Ascending aorta (tissue), 2 donors: ENCODE measurements at places on chromosomes 1 and 21.

DNA sequence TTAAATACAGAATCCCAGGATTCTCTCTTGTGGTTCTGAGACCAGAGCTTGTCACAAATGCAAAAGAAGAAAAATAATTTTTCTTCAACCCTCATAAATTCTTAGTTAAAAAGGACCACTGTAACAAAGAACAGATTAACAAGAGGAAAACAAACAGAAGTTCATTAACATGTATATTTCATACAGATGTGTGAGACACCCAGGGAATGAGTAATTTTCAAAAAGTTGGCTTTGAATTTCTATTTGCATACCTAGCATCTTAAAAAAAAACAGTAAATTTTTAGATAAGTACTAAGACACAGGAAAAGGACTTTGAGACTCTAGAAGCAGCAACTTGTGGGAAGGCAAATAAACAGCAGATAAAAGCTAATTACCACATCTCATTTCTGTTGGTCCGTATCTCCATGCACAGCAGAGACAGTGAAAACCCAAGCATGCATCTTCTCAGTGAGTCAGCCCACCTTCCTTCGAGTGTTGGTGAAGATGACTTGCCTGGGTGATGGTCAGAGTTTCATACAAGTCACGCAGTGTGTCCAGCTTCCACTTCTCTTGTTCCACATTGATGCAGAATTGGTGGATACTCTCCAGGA, 399.9 kb upstream of the ADAMTS5 start:
- DNase-seq, result no peak

GRCh38 chr1:192709544-192709943, 73.6 kb downstream of the RGS13 start:
- no peak for DNase-seq

- DNase-seq, result no peak
Measured at GRCh38 chr1:153849487-153850185, 73.1 kb downstream of the GATAD2B start.

- DNase-seq, result no peak
Measured at GRCh38 chr1:234564035-234565029, 45.6 kb downstream of the IRF2BP2 start.

DNA sequence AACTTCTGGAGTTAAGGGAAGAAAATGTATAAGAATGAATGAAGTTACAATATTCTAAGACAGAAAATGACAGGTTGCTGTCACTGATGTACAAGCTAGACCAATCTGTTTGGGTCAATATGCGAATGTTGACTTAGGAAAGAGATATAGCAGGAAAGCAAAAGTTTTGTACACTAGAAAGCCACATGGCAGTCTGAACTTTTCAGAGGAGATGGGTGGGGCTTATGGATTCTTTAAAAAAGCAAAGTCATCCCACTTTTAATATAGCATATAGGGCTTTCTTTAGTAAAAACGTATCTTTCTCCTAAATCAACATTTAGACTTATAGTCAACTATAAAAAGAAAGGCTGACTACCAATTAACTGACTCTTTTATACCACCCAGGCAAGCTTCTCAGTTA, 381.2 kb downstream of the PTPRC start:
- DNase-seq, result no peak

DNA sequence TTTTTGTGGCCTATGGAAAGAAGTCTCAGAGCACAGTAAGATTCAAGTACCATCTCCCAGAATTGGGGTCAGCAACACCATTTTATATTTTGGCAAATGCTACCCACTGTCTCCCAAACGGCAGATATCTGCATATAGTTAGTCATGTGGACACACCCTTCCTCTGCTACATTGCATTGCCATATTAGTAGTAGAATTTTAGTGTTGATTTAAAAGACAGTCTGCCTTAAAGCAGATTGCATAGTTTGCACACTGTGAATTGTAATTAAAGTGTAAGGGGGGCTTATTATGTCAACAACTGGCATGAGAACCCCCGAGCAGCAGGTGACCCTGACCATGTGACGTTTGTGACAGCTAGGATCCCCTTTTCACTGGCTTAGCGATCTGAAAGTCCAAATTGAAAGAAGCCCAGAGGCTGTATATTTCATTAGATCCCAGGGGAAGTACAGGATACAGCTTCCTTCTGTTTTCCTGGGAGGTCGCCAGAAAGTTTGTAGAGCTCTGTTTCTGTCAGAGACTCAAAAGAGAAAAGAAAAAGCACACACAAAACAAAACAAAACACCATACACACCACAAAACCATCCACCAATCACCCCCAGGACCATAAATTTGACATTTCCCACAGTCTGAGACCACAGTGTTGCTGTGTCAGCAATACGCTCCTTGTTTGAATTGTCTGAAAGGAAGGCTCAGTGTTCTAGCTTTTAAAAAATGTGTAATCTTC, 172.4 kb downstream of the NFIA start:
- DNase-seq, result no peak

DNA sequence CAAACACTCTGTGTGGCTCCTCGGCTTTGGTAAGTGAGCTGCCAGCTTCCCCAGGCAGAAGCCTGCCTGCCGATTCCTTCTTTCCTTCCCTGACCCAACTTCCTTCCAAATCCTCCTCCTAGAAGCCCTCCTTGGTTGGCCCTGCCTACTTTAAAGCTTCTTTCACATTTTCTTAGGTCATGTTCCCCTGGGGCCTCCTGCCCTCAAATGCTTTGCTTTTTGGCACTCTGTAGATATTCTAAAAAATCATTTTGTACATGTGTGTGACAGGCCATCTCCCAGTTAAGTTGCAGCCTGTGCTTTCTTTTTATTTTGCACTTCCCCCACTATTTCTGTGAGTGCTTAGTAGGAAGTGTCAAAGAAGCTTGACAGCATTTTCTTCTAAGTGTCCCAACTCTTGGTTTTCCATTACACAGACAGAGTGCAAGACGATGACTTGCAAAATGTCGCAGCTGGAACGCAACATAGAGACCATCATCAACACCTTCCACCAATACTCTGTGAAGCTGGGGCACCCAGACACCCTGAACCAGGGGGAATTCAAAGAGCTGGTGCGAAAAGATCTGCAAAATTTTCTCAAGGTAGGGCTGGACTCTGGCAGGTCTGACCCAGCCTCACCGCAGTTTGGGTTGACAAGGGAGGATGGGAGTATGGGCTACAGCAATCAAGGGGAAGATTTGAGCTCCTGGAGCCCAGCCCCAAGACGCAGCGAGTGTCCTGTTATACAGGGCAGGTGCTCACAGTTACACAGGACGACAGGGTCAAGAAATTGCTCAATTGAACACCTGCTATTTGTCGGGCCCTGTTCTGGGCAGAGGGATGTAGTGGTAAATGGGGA, at the start of gene S100A9:
Gene S100A9, plus strand, starts transcription at position 2 of the 838 bp plus-strand sequence. Its CDS starts 430 bp downstream, at position 432.
- no peak for DNase-seq

DNA sequence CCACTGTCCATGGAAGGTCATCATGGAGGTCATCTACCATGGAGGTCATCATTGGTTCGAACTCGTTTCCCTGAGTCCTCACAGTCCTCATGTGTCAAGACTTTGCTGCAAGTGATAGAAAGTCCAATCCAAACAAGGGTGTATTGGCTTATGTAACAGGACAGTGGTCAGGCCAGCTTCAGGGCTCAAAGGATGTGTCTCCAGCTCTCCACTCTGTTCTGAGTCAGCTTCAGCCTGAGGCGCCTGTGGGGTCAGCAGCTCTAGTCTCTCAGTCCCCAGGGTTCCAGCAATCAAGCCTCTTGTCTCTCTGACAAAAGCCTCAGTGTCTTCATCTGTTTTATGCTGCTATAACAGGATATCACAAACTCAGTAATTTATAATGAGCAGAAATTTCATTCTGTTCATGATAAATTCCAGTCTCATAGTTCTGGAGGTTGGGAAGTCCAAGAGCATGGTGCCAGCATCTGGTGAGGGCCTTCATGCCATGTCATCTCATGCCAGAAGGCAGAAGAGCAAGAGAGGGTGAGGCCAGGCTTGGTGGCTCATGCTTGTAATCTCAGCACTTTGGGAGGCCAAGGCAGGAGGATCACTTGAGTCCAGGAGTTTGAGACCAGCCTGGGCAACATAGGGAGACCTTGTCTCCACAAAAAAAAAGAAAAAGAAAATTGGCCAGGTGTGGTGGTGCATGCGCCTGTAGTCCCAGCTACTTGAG, 19.5 kb downstream of the A3GALT2 start:
- DNase-seq, result no peak

DNA sequence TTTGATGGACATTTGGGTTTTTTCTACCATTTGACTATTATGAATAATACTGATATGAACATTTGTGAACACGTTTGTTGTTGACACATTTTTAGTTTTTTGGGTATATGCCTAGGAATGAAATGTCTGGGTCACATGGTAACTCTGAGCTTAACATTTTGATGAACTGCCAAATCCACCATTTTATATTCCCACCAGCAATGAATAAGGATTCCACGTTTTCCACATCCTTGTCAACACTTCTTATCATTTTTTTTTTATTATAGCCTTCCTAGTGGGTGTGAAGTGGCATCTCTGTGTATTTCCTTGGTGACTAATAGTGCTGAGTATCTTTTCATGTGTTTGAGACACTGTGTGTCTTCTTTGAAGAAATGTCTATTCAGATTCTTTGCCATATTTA, 67.6 kb downstream of the RASAL2 start:
- no peak for DNase-seq

GRCh38 chr1:206048582-206048981, 4.4 kb upstream of the RHEX start:
- DNase-seq, result no peak

- DNase-seq, result no peak
Measured at GRCh38 chr21:44767834-44768831, 33.5 kb downstream of the UBE2G2 start.

DNA sequence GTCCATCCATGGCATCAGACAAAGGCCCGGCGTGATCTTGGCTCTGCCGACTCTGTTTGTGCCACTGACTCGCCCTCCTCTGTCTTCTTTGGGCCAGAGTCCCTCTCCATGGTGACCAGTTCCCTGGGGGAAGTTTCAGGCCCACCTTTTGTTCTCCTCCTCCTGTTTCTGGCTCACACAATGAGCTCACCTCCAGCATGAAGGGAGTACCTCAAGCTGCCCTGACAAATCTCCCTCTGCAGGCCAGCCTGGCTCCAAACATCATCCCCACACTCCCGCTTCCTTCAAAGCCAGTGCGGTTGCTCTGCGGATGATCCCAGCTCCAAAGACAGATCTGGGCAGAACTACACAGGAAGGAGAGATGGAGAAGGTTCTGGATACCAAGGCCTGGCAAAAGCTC, 576.6 kb downstream of the NPHP4 start:
- DNase-seq, result no peak

DNA sequence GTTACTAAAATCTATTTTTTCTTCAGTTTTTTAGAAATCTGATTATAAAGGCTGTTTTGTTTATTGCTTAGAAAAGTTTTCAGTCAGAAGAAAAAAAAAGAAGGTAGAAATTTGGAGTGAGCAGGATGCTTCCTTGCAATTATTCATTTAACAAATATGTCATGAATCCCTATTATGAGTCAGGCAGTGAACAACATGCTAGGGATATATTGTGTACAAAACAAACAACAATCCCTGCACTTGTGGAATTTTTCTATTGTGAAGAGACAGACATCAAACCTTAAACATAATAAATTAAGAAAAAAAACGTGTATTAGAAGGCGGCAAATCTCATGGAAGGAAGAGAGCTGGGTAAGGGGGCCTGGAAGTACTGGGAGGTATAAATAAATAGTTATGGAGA, 664.1 kb upstream of the CAMK1G start:
- no peak for DNase-seq

DNA sequence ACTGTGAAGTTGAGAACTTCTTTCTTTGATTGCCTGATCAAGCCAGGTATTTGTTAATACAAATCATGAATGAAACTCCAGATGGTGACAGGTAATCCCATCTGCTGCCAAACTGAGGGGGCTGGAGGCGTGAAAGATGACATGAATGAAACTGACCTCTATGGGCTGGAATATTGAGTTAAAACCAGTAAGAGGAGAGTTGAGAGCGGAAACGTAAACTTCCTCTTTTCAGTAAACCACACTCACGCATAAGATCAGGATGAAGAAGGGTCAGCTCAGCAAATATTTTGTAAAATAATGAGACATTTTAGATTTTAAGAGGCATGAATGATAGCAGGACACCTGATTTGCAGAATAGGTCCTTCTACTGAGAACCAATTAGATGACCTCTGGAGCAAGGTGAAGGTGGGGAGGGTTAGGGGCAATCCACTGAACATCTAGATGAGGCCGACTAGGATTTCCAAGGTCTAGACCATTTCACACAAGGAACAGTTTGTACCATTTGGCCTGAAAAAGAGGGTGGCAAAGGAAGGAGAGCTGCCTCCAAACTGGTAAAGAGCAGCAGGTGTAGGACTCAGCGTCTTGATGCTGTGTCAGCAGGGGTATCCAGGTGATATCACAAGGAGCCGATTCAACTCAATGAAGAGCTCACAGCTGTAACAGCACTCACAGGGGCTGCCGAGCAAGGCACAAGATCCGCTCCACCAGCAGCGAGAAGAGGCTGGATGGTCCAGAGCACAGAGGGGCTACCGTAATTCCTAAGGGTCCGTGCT, 132.6 kb downstream of the NTPCR start:
- no peak for DNase-seq

- DNase-seq, result no peak
Measured at GRCh38 chr1:164718821-164719220, 159.8 kb downstream of the PBX1 start.

- DNase-seq, result peak; percentile 63
Measured at GRCh38 chr1:97252076-97252475, 530.5 kb downstream of the PTBP2 start.

- DNase-seq, result no peak
Measured at GRCh38 chr1:198001776-198002408, 84.7 kb downstream of the LHX9 start.

- DNase-seq, result no peak
Measured at GRCh38 chr1:39996396-39997004, 41.6 kb downstream of the MFSD2A start.
